ENCODE measurements at places on chromosomes 3 and 15.

DNA sequence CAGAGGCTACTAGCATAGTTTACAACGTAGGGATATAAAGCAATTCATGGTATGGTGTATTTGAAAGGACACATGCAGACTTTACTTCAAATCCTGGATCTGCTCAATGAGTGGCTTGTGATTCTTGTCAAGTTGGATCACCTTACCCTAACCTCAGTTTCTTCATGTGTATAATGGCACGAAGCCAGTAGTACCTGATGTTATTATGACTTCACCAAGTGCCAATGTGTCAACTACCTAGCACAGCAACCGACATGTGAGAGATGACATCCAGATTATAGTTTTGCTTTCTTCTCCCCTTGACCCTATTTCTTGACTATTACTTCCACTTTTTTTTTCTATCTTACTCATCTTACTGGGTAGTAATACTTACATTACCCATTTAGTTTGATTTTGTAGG is 304.5 kb downstream of the RBMS3 start:
- no peak for DNase-seq

GRCh38 chr3:133479895-133480669 is 80.2 kb downstream of the BFSP2 start:
- no peak for DNase-seq

DNA sequence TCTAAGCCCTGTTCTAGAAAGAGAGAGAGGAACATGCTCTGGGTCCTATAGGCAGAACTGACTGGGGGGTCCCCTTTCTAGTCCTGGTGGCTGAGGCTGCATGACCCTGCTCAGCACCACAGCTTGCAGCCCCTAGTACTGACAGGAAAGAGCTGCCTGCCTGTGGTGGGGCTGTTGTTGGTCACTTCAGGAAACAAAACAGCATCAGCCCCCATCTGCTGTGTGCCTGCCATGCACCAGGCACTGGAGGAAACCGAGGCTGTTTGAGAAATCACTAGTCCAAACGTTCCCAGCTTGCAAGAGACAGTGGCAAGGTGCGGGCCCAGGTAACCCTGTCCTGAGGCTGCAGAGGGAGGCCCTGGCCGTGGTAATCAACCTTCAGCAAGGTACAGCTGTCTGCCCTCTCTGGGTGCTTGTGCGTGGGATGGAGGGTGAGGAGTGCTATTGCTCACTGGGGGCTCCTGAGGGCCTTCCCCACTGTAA is 90.6 kb downstream of the IQSEC1 start:
- no peak for DNase-seq

DNA sequence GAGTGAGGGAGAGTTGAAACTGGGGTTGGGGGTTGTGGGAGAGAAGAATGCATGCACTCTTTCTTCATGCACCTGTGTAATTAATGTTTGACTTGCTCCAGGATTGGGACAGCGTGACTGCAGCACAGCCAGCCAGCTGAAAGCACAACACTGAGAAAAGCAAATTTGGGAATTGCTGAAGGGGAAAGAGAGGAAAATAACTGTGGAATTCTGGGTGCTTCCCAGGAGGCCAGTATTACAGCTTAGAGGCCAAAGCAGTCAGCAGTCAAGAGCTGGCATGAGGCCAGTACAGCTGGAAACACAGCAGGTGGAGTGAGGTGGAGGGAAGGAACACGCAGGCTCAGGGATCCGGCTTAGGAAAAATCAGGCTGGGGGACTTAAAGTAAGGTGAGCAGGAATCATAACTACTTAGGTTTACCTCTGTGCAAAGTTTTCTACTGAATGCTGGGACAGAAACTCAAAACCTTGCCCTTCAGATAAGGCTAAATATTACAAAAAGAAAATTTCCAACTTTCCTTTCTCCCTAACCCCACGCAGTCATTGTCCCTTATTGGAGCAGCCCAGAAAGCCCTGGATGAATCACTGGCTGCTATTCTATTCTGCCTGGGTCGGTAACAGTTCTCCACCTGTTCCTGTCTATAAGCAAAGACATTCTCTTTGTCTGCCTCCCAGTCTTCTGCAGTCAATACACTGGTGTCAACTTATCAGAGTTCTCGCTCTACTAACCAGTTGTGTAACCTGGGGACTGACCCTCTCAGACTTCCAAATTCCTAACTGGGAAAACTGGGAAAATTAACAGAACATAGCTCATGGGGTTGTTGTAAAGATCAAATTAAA is 167.2 kb downstream of the MAGI1 start:
- DNase-seq: no peak

Data from posterior cingulate gyrus (tissue), 11 donors.